ENCODE measurements at places on chromosomes 7 and 10.

- no peak for DNase-seq
Measured at GRCh38 chr7:74027683-74028320, at the start of gene ELN. ELN (plus strand) TSS chr7:74028173; CDS start chr7:74028188, 15 bp downstream.

DNA sequence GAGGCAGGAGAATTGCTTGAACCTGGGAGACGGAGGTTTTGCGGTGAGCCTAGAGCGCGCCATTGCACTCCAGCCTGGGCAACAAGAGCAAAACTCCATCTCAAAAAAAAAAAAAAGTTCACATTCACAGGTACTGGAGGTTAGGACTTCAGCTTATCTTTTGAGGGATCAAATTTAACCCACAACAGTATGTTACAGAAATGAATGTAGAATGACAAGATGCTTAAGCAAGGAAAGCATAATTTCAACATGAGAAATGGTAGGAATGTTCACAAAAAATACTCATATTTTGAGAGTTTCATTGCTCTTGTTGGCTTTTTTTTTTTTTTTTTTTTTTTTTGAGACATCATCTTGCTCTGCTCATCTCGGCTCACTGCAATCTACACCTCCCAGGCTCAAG, 1.9 kb upstream of the HERC4 start:
- DNase-seq, result no peak

DNA sequence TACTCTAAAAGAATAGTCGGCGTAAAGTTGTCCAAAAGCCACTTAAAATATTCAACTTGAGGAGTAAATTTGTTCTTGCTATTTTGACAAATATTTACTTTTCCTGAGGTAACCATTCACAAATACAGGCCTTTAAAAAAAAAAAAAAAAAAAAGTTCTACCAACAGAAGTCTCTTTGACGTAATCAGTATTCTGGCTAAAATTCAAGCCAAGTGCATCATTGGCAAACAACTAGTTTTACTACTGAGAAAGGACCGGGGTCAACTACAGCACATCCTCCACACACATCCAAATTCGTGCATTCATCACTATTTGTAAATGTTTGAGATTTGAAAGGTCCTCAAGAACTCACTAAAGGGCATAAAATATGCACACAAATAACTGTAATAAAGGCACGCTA, 2.0 kb downstream of the OAT start:
- no peak for DNase-seq

DNA sequence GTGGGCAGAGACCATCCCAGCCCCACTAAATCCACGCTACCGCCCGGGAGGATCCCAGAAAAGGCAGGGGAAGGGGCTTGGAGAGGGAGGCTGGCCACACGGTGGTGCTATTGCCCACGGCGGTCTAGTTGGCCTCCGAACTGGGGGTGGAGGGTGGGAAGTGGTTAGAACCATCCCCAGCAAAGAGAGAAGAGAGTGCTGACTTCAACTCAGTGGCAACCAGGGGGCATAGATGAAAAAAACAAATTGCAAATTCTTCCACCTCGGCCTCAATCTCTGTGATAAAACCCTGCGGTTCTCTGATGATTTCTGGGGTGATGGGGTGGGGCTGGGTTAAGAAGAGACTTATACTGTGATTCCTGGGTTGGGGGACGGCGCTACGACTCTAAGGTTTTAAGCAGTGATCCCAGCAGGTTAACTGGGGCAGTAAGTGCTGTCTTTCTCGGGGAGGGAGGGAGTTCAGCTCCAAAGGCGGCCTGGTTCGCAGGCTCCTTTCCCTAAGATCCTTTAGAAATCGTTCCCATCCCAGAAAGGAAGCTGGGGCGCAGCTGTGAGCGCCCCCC, 154.5 kb upstream of the LYZL2 start:
- peak; percentile 35 for DNase-seq

DNA sequence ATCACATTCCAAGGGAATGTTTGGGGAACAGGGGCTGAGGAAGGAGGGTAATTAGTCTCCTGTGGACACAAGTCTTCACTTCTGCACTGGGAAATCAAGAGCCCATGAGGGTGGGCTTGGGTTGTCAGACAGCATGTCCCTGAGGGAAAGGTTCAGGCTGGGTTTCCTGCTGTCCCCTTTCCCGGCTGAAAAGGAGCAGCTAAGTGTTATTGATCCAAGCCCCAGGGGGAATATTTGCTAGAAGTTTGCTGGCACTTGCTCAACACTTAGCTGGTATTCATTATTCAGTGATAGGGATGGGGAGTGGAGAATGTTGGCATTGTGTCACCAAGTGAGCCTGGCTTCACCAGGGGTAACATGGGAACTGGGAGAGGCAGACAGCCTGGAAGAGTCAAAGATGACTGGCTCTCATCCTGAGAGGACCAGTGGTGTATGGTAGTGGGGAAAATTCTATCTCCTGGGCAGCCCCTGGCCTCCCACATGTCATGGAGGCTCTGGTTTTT, 344.4 kb upstream of the PODXL start:
- DNase-seq, result no peak

- peak; percentile 15 for DNase-seq
Measured at GRCh38 chr7:82049891-82050533, 280.2 kb upstream of the HGF start.

DNA sequence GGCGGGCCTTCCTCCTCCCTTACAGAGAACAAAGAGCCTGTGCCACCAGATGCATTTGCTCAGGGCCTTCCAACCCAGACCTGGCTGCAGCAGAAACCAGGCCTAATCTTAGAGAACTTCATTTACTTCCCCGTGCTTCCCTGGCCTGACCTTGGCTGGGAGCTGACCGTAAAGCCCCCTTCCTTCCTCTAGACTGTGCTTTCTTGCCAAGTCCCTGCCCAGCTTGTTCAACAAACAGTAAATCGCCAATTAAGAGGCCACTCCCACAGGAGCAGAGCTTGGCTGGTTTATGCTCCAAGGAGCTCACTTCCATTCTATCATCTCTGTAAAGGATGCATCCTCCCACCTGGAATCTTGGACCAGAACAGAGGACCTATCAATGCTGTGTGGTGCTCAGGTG, 110.9 kb downstream of the COL13A1 start:
- DNase-seq, result peak; percentile 19

DNA sequence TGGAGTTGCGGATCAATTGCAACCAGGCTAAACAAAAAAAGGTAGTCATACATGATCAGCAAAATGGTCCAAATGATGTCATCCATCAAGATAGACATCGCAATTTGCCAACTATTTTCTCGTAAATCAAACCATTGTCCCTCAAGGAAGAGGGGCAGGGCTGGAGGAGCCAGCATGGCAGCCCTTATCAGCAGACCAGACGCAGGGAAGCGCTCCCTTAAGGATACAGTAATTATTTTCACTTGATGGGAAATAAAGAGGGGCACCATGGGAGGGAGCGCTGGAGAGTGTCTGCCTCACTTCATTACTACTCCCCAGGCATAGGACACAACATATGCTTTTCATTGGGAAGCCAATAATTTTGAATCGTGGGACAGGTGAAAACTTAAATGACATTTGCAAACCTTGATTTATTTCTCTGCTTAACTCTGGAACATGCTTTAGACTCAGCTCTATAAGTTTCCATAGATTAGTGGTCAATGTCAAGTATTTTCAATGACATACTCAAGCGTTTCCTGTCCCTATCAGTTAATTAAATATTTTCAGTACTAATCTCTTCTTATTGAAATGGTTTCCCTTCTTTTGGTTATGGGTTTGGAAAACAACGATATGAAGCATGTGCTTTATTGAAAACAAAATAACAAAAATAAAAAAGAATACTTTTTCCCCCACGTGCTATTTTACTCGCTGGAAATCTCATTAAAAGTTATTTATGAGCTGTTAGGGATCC, 202.4 kb upstream of the HABP2 start:
- DNase-seq, result no peak

DNA sequence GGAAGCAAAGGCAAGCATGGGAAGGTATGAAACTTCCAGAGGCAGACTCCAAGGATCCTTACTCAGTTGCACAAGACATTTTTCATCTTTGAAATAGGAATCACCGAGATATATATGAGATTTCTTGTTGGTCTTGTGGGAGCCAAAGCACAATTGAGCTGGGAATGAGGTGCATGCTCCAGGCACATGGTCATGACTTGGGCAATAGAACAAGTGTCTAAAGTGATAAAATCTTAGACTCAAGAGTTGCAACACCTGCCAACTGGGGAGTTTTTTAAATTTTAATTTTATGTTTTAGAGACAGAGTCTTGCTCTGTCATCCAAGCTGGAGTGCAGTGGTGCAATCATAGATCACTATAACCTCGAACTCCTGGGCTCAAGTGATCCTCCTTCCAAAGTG, 169.5 kb upstream of the ADCY1 start:
- no peak for DNase-seq
